ENCODE measurements at places on chromosomes 3 and 15.

DNA sequence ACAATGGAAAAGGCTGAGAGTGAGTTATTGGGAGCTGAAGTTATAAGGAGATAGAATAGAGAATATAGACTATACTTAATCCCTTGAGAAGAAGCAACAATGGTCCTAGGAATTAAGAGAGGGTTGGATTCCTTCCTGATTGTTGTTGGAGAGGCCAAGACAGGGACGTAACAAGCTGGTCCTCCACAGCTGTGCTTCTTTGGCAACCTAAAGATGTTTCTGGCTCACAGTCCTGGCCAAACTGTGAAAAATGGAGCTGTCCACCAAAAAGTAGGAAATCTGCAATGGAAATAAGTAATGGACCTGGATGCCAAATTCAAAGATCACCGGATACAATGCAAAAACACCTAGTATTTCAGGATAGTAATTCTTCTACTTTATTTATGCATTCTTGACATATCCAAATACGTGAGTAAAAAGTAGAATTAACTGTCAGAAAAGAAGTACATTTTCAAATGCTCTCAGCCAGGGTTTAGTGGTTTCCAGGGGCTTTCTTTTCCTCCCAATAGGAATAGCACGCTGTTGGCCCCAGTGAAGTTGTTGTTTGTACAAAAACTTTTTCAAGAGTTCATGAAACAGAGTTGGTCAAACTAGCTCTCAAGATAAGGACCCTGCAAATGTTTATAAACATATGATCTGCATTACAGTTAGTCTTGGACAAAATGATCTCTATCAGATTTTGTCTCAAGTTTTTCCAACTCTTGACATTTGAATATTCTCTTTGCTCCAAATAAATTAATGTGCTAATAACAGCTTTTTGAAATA lies 28.3 kb downstream of the CERS3 start:
- no peak for DNase-seq

GRCh38 chr15:81194723-81195122 lies 2.0 kb upstream of the IL16 start:
- DNase-seq = no peak

DNA sequence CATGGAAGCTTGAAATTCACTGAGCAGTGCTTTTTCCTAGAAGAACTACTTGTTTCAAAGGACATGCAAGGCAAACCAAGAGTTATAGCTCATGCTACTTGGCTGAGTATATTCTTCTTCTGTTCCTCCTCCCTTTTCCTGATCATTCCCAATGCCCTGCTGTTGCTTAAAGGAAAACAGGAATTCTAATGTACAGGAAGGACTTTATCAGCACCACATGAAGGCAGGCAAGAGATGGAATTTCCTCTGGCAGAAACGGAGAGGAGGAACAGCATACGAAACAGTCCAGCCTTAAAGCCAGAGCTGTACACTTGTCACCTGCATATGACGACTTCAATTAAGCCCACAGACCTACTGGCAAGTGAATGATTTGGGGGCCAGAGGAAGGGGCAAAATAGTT lies 15.7 kb downstream of the MEIS2 start:
- DNase-seq = no peak

GRCh38 chr15:85706779-85707518 lies 87.8 kb downstream of the KLHL25 start:
- DNase-seq = no peak

GRCh38 chr3:159928071-159928491 lies 60.6 kb upstream of the IL12A start:
- peak; percentile 65 for DNase-seq

DNA sequence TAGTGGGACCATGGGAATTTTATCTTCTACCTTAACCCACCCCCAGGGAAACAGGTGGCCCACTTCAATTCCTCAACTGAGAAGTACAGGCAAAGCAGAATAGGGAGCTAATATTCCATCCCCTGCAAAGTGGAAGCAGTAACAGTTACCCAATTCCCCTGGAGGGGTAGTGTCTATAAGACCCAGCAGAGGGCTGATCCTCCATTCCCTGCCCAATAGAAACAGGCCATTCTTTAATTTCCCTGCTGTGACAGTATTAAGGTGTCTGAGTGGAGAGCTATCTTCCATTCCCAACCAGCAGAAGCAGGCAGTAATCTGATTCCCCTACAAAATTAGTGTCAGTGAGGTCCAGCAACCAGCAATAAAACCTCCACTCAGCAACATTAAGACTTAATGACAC lies 219.8 kb downstream of the ULK4 start:
- no peak for DNase-seq

- peak; percentile 31 for DNase-seq
Observed at GRCh38 chr3:35965908-35966307, 326.6 kb downstream of the ARPP21 start.

GRCh38 chr15:51732646-51733045 lies 4.8 kb downstream of the LYSMD2 start:
- DNase-seq = no peak

- DNase-seq = no peak
Observed at GRCh38 chr3:39494781-39495180, 27.3 kb downstream of the MOBP start.

- DNase-seq = no peak
Observed at GRCh38 chr3:133865136-133865855, 30.4 kb downstream of the RAB6B start.

GRCh38 chr3:94070341-94070911 lies 7.6 kb downstream of the NSUN3 start:
- DNase-seq = no peak

DNA sequence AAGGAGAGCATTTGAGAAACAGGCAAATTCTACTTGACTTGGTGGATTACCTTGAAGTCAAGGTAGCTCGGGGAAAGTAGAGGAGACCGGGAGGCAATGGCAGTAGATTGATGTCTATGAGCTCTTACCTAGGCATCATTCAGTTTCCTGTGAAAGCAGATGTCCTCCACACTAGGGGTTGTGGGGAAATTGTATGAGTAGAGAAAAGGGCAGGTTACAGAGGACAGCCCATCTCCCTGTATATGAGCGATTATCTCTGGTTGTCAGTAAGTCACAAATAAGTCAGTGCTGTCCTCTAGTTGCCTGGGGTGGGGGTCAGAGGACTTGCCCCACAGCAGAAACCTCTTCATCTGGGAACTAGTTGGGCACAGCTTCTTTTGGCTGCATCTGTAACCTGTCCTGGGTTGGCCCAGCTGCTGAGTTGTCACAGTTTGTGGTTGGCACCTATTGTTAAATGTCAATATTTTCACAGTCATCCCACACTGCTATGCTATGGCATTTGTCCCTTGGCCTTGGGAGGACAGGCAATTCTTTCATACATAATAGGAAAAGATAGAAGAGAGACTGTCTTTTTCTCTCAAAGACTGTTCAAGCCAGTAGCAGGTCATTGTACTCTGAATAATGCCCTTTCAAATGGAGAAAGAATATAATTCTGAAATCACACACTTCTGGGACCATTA lies 53.6 kb upstream of the LRRFIP2 start:
- DNase-seq = no peak

GRCh38 chr15:64501396-64501715 lies 41.0 kb downstream of the ZNF609 start:
- DNase-seq = no peak
